ENCODE measurements at places on chromosomes 6 and 20. TPM values are rescaled to one million over a fixed set of nuclear protein-coding genes. Genes with fewer than 3 reads are reported as not detected.

The CRIP3 gene
- not detected for total RNA-seq

The HLA-DOA gene
- total RNA-seq: not detected

The SDCBP2 gene
- 6.4 TPM for total RNA-seq

The CCN6 gene
- total RNA-seq: 0.24 TPM

The TDRD6 gene
- not detected for total RNA-seq

The PSORS1C1 gene
- total RNA-seq: 0.88 TPM

The STMND1 gene
- not detected for total RNA-seq

The TREM2 gene
- 0.39 TPM for total RNA-seq

The WFDC6 gene
- not detected for total RNA-seq

The NINL gene
- 6.4 TPM for total RNA-seq

The TDP2 gene
- 19.7 TPM for total RNA-seq

The PTCRA gene
- total RNA-seq: not detected

The DNAH8 gene
- not detected for total RNA-seq

The SLC17A2 gene
- not detected for total RNA-seq

The LPA gene
- total RNA-seq: not detected

The CPNE5 gene
- not detected for total RNA-seq

The SCRT2 gene
- total RNA-seq: not detected

The GPR63 gene
- 0.29 TPM for total RNA-seq

The BMP5 gene
- not detected for total RNA-seq

The THBD gene
- total RNA-seq: 18.0 TPM

The SF3B5 gene
- 311 TPM for total RNA-seq

The APOBEC2 gene
- total RNA-seq: not detected

The DLK2 gene
- total RNA-seq: 1.5 TPM

The RBPJL gene
- total RNA-seq: not detected

The ANKRD66 gene
- not detected for total RNA-seq

The TUBB1 gene
- total RNA-seq: 0.20 TPM

The RBM24 gene
- total RNA-seq: 4.5 TPM

The SRSF12 gene
- total RNA-seq: not detected

The SLC32A1 gene
- not detected for total RNA-seq

The SNPH gene
- 9.4 TPM for total RNA-seq

The KHDC1L gene
- not detected for total RNA-seq

The RAB32 gene
- 125 TPM for total RNA-seq

The PLTP gene
- 47.1 TPM for total RNA-seq

The TSHZ2 gene
- 0.12 TPM for total RNA-seq
